ENCODE measurements at places on chromosomes 5 and 9.

GRCh38 chr9:89935115-89935514 is 330.3 kb downstream of the GADD45G start:
- H3K4me3 ChIP-seq: no peak overlapping the region
- no peaks in the 10 kb centered on the region for H3K36me3 ChIP-seq
- no peaks in the 10 kb centered on the region for H3K4me1 ChIP-seq
- no peaks in the 10 kb centered on the region for H3K27me3 ChIP-seq
- no peak for DNase-seq

DNA sequence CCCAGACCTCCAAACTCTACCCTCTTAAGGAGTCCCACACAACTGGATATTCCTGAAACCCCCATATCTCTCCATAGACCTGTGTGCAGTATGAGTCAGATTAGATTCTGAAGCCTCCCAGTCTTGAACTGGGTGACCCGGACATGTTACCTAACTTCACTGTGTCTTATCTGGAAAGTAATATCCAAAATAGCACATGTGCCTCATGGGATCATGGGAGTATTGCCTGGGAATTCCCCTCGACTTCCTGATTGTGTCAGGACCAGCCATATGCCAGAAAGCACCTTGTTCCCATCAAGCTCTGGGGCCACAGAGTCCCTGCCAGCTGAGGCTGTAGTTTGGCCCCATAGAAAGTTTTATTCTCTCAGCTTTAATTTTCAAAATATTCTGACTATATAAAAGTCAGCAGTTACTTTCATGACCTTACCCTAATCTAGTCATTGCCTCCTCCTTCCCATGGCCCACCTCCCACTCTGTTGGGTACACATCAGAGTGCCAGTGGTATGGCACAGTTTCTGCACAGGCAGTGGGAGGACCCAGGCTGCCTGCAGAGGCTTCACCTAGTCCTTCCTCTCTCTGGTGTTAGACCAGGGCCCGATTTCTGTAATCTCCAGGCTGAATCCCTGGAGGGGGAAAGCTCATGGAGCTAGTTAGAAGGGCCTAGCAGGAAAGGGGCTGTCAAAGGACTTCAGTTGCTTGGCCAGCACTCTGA is 19.5 kb upstream of the B4GALT1 start:
- no peak overlapping the region for H3K4me3 ChIP-seq
- no peak for DNase-seq
- no peaks in the 10 kb centered on the region for H3K36me3 ChIP-seq
- no peaks in the 10 kb centered on the region for H3K4me1 ChIP-seq
- no peaks in the 10 kb centered on the region for H3K27me3 ChIP-seq

GRCh38 chr5:127418974-127419682 is 98.3 kb upstream of the PRRC1 start:
- H3K36me3 ChIP-seq: no peaks in the 10 kb centered on the region
- no peak for DNase-seq
- no peaks in the 10 kb centered on the region for H3K27me3 ChIP-seq
- H3K4me1 ChIP-seq: no peaks in the 10 kb centered on the region
- no peak overlapping the region for H3K27ac ChIP-seq
- H3K4me3 ChIP-seq: no peak overlapping the region

- no peak overlapping the region for H3K4me3 ChIP-seq
- H3K27me3 ChIP-seq: no peaks in the 10 kb centered on the region
- no peaks in the 10 kb centered on the region for H3K4me1 ChIP-seq
Observed at GRCh38 chr9:122325124-122325523, 45.7 kb upstream of the PTGS1 start.

DNA sequence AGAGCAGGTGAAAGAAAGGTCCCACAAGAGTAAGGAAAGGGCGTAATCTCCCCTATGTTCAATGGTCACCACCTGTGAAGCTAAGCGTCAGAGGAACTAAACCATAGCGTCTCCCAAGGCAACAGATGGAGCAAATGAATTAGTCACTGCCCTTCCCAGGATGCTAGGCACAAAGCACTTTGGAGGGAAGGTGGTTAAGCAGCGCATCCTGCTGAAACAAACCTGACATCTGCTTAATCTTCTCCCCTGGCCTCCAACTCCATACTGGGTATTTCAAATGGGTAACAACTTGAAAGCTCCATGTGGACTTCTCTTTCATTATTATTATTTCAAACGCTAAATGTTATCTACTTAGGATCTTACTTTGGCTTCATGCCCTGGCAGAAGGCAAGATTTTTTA is 227.3 kb downstream of the MLLT3 start:
- H3K27me3 ChIP-seq: no peaks in the 10 kb centered on the region
- no peak overlapping the region for H3K27ac ChIP-seq
- peaks cover 23% of the 10 kb centered on the region for H3K4me1 ChIP-seq

DNA sequence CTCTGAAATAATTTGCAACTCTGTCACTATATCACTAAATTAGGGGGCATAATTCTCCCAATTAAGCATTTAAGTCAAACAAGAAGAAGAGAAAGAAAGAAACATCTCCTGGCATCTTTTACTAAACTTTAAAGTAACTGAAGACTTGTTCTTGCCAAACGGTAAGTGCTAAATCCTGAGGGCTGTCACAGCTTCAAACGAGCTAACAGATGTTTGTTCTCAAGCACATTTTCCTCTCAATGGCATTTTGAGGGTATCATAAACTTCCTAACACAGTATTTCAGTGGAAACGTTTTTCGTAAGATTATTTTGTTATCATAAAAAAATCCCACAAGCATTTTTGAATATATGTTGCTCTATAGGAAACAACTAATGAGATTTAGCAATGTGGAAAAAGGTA is 169.5 kb upstream of the TAS2R1 start:
- DNase-seq: no peak
- H3K36me3 ChIP-seq: no peaks in the 10 kb centered on the region
- H3K27ac ChIP-seq: no peak overlapping the region
